Karpas-422 (cell line): ENCODE measurements at places on chromosomes 3 and 15.

GRCh38 chr3:18099611-18100010, 325.5 kb downstream of the SATB1 start:
- no peak for DNase-seq

DNA sequence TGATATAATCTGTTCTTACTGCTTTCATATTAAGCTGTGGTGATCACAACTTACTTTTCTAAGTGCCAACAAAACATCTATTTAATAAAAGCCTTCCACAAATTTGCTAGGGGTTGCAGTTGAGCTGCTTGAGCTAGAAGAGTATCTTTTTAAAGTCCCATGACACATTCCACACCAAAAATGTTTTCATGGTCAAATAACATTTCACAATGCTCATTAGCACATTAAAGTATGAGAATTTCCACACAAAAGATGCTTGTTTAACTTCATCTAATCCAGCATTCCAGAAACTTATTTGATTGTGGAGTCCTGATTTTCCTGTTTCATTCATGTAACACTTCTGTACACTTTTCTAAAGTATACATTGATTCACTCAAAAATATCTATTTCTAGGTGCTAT, 876.1 kb upstream of the CFAP20DC start:
- no peak for DNase-seq

DNA sequence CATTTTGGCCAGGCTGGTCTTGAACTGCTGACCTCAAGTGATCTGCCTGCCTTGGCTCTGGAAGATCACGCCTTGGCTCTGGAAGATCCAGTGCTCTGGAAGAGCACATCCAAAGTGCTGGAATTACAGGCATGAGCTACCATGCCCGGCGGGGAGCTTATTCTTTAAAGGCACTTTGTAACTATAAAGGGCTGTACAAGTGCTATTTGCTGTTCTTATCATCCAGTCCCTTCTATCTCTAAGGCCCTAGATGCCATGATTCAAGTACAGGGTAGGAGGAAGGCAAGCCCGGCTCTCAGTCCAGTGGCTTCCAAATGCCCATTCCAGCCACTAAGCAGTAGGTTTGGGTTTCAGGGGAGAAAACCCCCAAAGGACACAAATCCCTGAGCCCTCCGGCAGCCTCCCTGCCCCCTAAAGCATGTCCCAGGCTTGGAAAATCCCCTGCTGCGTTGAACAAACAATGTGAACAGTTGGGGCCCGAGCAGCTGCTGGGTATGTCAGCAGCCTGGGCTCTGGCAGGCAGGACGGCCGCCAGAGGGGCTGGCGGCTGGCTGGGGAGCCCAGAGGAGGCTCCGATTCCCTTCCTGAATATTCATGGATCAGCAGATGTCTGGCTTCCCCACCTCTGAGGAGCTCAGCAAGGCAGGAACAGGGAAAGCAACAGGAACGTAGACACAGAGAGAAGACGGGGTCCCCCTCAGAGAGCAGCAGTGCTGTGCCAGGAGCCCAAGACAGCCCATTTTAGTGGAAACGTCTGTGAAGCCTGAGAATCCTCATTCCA, 7.7 kb downstream of the IGDCC4 start:
- DNase-seq, result no peak

DNA sequence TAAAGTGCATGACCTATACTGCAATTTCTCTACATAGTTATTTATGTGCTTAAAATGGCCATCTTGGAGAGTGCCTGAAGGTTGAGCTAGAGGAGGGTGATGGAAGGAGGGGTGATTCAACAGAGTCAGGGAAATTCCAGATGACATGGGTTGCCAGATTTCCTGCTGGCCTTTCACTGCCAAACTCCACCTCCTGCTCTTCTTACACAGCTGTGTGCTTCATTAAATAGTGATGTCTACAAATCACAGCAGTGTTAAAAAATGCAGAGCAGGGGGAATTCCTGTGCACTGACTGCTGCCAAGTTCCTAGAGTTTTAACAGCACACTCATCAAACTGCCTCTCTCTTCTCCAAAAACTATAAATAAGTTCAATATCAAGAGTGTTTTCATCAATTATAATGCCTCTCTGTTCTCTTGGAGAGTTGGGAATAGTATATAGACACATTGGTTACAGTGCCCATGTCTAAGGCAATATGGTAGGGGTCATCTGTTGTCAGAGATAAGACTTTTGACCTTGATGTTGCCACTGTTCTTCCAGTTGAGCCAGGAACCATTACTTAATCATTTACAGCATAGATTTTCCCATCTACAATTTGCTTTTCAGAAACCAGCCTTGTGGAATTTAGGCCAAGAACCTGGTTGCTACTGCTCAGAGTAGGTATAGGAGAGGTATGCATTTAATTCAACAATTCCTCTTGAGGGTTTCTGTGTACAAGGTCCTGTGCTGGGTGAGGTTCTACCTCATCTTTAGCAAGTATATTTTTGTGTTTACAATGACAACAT, 79.6 kb downstream of the TP63 start:
- no peak for DNase-seq
